Activated CD4-positive, alpha-beta memory T cell treated with anti-CD3 and anti-CD28 coated beads, Interleukin-2, amount 10 ng/mL, durations not matched to agents 7 days and 5 days (primary cell): ENCODE measurements at places on chromosomes 5 and 9.

DNA sequence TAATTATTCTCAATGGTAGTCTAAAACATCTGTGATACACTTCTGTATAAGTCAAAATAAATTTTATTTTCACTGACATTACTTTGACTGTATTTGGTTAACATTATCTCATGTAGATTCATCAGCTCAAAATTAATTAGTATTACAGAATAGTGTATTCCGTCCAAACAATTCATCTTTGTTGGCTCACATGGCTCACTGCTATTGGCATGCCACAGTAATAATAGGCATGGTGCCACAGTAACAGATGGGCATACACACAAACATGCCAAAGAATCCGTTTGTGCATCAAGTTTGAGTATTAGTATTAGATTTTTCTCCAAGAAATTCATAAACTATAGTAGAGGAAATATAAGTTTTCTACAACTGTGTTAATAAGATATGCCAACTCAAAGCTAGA lies 14.2 kb downstream of the AP3B1 start:
- H3K27ac ChIP-seq, result no peak overlapping the region
- DNase-seq, result no peak
- H3K4me3 ChIP-seq, result no peak overlapping the region
- peaks cover 15% of the 10 kb centered on the region for H3K4me1 ChIP-seq

GRCh38 chr5:132221781-132222648 lies 5.6 kb downstream of the P4HA2 start:
- H3K27ac ChIP-seq, result no peak overlapping the region
- peaks cover 13% of the 10 kb centered on the region for H3K27me3 ChIP-seq
- H3K36me3 ChIP-seq, result no peaks in the 10 kb centered on the region
- DNase-seq, result no peak

DNA sequence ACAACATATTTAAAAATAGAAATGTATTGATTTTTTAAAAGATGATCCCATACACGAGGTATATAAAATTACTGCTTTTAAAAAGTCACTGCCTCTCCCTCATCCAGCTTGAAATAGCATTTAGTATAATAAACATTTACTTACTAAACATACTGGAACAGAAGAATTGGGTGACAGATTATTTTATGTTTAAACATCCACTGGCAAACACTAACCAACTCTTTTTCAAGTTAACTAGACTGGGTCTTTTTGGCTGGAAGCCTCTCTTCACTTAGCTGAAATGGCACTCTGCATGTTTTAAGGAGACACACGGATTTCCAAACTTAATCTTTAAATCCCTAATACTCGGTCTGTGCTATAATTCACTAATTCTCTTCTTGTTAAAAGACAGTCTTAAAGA lies 19.0 kb downstream of the CTXN3 start:
- no peaks in the 10 kb centered on the region for H3K4me1 ChIP-seq
- DNase-seq, result no peak
- H3K27ac ChIP-seq, result no peak overlapping the region

- no peak overlapping the region for H3K27ac ChIP-seq
- no peaks in the 10 kb centered on the region for H3K36me3 ChIP-seq
- peak overlapping the region; percentile 9 for H3K4me3 ChIP-seq
- H3K27me3 ChIP-seq, result peaks cover 17% of the 10 kb centered on the region
- H3K4me1 ChIP-seq, result peaks cover 7% of the 10 kb centered on the region
These were observed 2.3 kb downstream of the RALGPS1 start for GRCh38 chr9:126916909-126917308.

- no peak for DNase-seq
- no peaks in the 10 kb centered on the region for H3K4me1 ChIP-seq
- H3K27ac ChIP-seq, result no peak overlapping the region
- H3K36me3 ChIP-seq, result no peaks in the 10 kb centered on the region
- no peak overlapping the region for H3K4me3 ChIP-seq
- H3K27me3 ChIP-seq, result no peaks in the 10 kb centered on the region
These were observed 86.0 kb downstream of the TARS1 start for GRCh38 chr5:33526755-33527154.

- no peak for DNase-seq
- H3K27ac ChIP-seq, result no peak overlapping the region
- H3K27me3 ChIP-seq, result no peaks in the 10 kb centered on the region
- no peak overlapping the region for H3K4me3 ChIP-seq
These were observed 283.4 kb upstream of the GRAMD2B start for GRCh38 chr5:126139773-126140172.
